ENCODE measurements at places on chromosomes 16 and 17.
A peak's percentile ranks its signal among the peaks of the same experiment; 100 is the strongest.

DNA sequence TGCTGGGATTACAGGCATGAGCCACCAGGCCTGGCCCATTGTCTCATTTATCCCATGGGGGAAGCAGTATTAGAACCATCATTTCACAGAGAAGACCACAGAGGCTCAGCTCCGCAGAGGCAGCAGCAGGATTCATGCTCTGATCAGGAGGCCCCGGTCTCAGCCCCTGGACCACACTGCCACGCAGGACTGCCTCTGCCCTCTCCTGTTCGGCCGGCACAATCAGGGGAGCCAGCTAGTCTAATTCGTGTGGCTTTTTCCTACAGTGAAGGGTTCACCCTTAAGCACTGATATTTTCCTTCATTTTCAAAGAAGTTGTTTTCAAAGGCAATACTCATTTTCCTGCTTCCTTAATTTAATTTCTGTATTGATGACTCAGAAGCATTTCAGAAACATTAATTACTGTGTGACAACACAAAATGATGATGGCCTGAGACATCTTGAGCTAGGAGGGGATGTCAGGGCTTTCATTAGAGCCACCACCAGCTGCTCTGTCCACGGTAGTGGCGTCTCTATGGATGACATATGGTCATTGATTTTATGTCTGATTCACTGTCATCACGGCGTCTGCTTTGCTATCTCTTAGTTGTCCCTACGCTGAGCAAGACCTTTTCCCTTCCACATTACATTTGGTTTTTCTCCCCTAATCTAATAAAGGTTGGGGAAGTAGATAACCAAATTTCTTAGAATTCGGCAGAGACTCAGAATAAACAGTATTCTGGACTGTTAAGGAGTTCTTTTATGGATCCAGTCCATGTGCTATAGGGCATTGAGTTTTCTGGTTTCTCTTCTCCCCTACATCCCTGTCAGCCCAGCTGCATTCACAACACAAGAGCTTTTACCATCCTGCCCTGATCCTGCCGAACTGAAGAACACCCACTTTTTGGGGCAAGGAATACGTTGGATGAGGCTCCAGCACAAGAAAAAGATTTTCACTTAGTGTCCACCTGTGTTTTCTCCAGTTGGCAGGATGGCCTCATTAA lies 314.0 kb downstream of the SLC39A11 start:
- DNase-seq = no peak

DNA sequence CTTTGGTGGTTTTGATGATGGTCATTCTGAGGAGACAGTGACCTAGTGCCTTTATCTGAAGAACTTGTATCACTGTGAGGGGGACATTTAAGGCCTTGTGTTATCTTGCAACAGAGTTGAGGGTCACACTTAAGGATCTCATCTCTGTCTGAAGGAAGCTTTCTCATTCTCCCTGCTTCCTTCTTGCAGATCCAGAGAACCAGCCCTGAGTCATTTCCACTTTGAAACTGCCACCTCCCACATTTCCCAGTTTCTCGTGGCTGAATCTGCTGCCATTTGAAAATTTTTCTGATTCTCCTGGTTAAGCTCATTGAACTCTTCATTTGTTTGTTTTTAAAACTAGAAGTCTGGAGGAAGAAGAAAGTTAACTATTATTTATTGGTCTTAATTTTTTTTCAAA lies 190.2 kb upstream of the CDH11 start:
- DNase-seq = no peak

DNA sequence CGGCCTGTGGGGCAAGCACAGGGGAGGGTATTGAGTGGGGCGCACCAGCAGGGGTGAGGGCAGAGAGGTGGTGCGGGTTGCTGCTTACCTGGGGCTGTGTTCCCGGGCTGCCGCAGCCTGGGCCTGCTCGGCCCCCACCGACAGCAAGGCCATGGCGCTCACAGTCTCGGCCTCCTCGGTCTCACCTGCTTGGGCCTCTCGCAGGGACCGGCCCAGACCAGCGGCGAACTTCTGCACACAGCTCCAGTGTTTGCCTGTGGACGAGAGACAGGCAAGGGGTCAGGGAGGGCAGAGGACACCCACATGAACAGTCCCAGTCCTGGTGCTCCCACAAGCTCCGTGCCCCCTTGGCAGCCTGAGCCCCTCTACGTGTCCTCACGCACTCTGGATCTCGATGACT lies 7.9 kb downstream of the G6PC3 start:
- no peak for DNase-seq

DNA sequence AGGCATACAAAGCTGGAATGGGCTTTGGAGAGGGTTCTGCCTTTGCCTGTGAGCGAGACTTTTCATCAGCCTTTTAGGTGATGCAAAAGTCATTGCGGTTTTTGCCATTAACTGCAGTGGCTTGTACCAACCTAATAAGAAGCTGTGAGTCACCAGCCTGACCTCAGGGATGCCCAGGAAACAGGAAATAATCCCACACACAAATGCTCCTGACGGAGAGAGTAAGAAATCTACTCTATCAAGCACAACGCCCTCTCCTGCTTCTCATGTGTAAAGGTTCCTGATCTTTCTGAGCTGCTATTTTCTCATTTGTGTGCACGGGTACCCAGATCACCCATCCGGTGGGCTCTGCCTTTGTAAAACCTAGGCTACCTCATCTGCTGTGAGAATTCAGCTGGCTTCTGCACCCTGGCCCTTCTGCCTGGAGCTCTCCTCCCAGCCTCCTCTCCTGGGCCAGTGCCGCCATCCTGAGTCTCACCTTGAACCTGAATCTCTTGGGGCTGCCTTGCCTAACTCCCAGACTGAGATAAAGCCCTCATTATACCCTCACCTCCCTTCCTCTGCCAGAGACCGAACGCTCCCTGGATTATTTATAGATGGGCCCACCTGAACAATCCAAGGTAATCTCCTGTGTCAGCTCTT lies 299.7 kb downstream of the C16orf95 start:
- no peak for DNase-seq

GRCh38 chr17:56297184-56297583 lies 143.9 kb downstream of the ANKFN1 start:
- peak; percentile 41 for DNase-seq

DNA sequence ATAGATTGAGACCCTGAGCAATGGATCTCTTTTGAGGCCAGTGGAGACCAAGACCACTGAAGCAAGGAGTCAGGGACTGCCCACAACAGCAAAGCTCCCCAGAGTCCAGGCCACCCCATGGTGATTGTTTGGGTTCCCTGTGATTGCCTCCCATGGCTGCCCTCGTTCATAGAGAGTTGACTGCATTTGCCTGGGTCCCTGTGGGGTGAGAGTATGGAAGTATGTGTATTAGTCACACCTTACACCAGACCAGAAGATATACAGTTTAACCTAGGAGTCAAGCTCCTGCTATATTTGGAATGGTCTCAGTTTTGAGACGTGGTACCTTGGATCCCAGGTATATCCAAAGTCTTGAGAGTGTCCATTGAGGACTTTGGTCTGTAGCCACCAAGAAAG lies 20.2 kb downstream of the HLF start:
- DNase-seq = no peak

DNA sequence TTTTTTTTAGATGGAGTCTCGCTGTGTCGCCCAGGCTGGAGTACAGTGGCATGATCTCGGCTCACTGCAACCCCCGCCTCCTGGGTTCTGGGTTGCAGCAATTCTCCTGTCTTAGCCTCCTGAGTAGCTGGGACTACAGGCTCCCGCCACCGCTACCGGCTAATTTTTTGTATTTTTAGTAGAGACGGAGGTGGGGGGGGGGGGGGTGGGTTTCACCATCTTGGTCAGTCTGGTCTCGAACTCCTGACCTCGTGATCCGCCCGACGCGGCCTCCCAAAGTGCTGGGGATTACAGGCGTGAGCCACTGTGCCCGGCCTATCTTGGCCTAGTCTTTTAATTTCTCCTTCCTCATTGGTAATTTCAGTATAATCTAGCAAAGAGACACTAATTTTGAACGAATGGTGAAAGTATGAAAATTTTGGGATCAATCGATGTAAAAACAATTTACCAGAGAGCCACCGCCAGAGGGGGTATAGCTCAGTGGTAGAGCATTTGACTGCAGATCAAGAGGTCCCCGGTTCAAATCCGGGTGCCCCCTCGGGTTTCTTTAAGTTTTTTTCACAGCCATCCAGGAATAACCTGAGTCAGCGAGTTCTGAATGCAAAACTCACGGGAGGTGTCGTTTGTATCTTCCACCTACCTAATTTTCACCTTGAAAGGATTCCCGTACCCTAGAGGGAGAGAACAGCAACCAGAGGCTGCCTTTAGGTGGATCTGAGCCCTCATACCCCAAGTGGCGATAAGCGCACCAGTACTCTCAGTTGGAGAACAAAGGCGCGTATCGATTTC lies 2.5 kb upstream of the LASP1 start:
- DNase-seq = peak; percentile 74

GRCh38 chr16:57601801-57602478 lies 26.5 kb upstream of the ADGRG1 start:
- peak; percentile 56 for DNase-seq

GRCh38 chr16:70529051-70529777 lies 5.6 kb downstream of the SF3B3 start:
- no peak for DNase-seq

- no peak for DNase-seq
Observed at GRCh38 chr17:1592751-1593629, 30.4 kb upstream of the PITPNA start.

- no peak for DNase-seq
Observed at GRCh38 chr16:31429314-31429713, 1.2 kb upstream of the COX6A2 start.

DNA sequence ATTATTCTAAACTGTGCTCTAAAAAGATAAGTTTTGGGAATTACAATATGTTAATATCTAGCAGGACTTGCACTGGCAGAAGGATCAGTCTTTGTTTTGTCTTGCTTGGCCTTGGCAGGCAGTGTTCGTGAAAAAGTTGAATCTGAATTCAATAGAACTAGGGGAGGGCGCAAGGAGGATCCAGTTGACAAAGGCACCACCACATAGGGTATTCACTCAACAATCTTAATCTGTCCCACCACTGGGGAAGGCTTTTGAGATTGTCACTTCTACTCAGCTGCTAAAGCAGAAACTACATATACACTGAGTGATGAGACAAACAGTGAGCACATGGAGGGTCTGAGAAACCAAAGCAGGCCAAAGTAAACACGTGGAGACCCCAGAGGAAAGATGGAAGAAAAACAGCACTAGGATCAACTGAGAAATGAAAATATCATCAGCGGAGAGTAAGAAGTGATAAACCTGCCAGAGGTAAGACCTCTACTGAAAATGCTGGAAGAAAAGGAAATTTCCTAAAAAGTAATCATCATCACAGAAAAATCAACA lies 2.4 kb downstream of the AMFR start:
- no peak for DNase-seq

GRCh38 chr17:67647482-67647881 lies 70.3 kb upstream of the NOL11 start:
- DNase-seq = no peak

GRCh38 chr16:424033-424622 lies 1.3 kb upstream of the RAB11FIP3 start:
- no peak for DNase-seq

GRCh38 chr16:83574388-83574787 lies 233.4 kb upstream of the HSBP1 start:
- DNase-seq = no peak

DNA sequence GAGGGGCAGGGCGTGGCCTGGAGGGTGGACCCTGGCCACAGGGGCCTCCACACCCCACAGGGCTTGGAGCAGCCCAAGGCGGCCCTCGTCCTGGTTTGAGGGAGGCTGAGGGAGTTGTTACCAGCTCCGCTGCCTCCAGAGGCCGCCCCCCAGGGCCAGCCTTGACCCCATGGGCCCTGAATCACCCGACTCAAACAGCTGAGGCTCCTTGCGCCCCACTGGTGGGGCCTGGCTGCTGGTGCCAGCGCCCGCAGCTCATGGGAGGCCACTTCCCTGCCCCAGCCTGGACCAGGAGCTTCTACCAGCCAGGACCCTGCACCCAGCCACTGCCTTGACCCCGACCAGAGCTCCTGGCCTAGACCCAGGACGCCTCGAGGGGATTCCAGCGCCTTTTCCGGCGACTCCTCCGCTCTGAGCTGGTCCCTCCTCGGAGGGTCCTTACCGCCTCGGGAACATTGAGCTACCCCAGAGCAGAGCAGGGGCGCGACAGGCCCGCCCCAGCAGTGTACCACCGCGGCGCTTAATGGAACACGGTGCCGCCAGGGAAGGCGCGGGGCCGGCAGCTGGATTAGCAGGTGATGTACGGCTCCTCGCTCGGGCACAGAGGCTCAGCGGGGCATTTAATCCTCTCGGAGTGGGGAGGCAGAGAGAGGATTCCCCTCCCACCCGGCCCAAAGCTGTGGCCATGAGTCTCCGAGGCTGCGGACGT lies 37.2 kb downstream of the GSE1 start:
- DNase-seq = no peak

DNA sequence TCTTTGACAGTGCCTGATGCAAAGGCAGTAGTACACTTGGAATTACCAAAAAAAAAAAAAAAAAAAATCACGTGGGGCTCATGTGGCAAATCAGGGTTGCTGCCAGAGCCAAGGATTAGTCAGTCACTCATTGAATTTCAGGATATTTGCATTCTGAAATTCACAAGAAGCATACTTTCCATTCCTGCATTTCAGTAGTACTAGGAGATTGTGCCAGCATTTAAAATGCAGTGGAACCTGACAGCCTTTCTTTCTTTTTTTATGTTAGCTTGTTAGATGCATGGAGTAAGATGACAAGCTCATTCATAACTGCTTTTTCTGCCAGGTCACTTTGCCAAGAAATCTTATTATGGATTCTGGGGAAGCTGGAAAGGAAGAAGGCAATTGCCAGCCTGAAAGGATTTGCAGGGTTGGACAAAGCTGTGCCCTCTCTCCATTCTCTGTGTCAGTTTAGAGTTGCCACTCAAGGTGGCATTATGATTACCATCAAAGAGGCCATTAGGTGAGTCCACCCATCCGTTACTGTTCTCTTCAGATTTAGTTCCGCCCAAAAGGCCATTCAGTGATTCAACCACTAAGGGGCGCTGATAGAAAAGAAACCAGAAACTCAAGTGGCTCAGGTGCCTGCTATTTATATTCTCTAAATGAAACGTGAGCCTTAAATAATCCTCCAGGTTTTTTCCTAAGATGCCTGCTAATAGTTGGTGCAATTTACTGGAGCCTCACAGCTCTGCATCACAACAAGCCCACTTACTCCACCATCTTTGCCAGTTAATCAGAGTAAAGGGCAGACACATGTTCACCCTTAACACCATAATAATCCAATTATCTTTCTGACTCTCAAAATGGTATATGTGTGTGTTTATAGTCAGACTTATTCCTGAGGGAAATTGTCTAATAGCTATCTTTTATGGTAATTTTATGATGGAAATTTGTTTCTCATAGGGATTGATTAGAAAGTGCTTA lies 59.0 kb downstream of the TANGO6 start:
- DNase-seq = no peak

DNA sequence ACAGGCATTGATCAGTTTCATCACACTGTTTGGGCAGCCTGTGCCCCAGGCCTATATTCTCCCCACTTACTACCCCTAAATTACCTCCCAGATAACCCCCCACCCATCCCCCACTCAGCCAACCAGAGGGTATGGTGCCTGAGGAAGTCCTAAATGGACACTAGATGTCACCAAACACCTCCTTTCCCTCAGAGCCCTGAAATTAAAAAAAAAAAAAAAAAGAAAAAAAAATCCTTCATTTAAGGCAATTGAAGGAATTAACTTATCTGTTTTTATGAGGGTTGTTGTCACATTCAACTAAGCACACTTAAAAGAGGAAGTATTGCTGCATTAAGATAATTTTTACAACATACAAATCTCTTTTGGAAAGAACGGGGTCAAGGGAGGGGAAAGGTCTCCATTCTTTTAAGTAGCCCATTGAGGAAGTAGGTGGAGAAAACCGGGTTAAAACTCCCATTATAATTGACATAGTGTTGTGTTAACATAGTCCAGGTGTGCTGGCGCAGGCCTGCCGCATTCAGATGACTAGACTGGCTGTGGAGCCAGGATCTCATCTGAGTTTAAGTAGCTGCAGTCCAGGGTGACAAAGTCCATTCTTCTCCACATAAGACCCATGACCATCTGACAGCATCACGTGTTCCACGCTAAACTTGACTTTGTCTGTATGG lies 46.3 kb downstream of the SNX11 start:
- no peak for DNase-seq

Data from CD4-positive, alpha-beta T cell treated with Interleukin-17A for 4 hours (primary cell).